ENCODE measurements at places on chromosomes 5 and 9. TPM values are rescaled to one million over a fixed set of nuclear protein-coding genes. Genes with fewer than 3 reads are reported as not detected.

GRCh38 chr9:123637606-123637944 is 281.6 kb downstream of the CRB2 start:
- no peaks in the 10 kb centered on the region for H3K27me3 ChIP-seq
- H3K4me1 ChIP-seq = no peaks in the 10 kb centered on the region
- H3K27ac ChIP-seq = no peak overlapping the region
- no peak for DNase-seq

Gene CCNJL
- total RNA-seq = 36.2 TPM

DNA sequence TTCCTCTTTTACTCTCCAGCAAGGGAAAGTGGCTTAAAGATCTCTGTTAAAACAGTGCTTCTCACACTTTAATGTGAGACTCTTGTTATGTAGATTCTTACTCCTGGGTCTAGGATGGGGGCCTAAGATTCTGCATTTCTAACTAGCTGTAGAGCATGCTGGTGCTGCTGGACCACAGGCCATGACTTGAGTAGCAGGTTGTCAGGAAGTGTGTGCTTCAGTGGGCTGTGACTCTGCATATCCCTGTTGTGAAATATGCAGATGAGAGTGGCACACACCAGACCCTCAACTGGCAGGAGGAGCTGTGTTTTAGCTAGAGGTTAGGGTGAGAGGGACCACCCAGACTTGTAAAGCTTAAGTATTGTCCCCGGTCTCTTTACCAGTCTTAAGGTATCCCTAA is 191.1 kb upstream of the DMRT1 start:
- no peaks in the 10 kb centered on the region for H3K36me3 ChIP-seq
- DNase-seq = no peak
- H3K27ac ChIP-seq = no peak overlapping the region
- H3K27me3 ChIP-seq = no peaks in the 10 kb centered on the region

DNA sequence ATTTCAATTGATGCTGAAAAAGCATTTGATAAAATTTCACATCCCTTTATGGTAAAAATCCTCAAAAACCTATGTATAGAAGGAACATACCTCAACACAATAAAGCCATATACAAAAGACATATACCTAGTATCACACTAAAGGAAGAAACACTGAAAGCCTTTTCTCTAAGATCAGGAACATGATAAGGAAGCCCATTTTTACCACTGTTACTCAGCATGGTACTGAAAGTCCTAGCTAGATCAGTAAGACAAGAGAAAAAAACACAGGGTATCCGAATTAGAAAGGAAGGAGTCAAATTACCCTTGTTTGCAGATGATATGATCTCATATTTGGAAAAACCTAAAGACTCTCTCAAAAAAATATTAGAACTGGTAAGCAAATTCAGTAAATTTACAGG is 350.2 kb upstream of the PDE4D start:
- no peak overlapping the region for H3K27ac ChIP-seq
- H3K27me3 ChIP-seq = no peaks in the 10 kb centered on the region
- H3K4me1 ChIP-seq = no peaks in the 10 kb centered on the region
- H3K4me3 ChIP-seq = no peak overlapping the region
- H3K36me3 ChIP-seq = no peaks in the 10 kb centered on the region
- DNase-seq = no peak

GRCh38 chr5:152016421-152016820 is 91.8 kb upstream of the GLRA1 start:
- H3K27ac ChIP-seq = no peak overlapping the region
- H3K4me3 ChIP-seq = no peak overlapping the region
- H3K27me3 ChIP-seq = no peaks in the 10 kb centered on the region
- H3K36me3 ChIP-seq = no peaks in the 10 kb centered on the region
- no peak for DNase-seq

GRCh38 chr5:168746893-168747640 is 167.9 kb upstream of the PANK3 start:
- no peak overlapping the region for H3K27ac ChIP-seq
- no peak overlapping the region for H3K4me3 ChIP-seq
- H3K36me3 ChIP-seq = no peaks in the 10 kb centered on the region
- H3K27me3 ChIP-seq = peaks cover 3% of the 10 kb centered on the region
- H3K4me1 ChIP-seq = no peaks in the 10 kb centered on the region

GRCh38 chr9:16132513-16132912 is 579.7 kb downstream of the CCDC171 start:
- H3K4me3 ChIP-seq = no peak overlapping the region
- no peak for DNase-seq
- no peaks in the 10 kb centered on the region for H3K36me3 ChIP-seq
- no peak overlapping the region for H3K27ac ChIP-seq
- no peaks in the 10 kb centered on the region for H3K4me1 ChIP-seq

- H3K4me3 ChIP-seq = no peak overlapping the region
- no peak overlapping the region for H3K27ac ChIP-seq
- DNase-seq = no peak
- no peaks in the 10 kb centered on the region for H3K36me3 ChIP-seq
Measured at GRCh38 chr5:115766608-115767007, 49.9 kb downstream of the CDO1 start.

DNA sequence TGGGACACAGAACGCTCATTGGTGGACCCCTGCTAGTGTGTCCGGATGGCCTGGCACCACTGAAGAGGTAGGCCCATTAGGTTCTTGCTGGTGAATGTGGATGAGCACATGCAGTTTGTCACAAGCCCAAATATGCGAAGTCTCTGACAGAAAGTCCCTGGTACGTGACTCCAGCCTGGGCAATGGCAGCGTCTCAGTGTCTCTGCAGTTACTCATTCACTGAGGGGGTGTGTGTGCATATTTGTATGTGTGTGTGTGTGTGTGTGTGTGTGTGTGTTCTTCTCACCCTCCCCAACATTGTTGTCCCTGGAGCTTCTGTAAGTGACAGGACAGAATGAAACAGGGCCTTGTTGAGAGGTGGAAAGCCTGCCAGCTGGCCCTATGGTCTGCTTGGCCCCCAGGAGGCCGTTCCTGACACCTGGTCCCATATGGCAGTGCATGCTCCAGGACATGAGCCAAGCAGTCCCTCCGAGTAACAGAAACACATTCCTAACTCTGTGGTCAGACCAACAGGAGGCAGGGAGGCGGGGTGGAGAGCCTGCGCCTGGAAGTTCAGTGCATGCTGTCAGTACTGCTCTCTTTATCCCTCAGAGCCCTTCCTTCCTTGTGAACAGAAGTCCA is 169.9 kb downstream of the SLC28A3 start:
- H3K4me3 ChIP-seq = no peak overlapping the region
- H3K36me3 ChIP-seq = no peaks in the 10 kb centered on the region
- H3K27ac ChIP-seq = no peak overlapping the region
- H3K27me3 ChIP-seq = no peaks in the 10 kb centered on the region
- no peaks in the 10 kb centered on the region for H3K4me1 ChIP-seq

- no peaks in the 10 kb centered on the region for H3K4me1 ChIP-seq
- H3K27ac ChIP-seq = no peak overlapping the region
- H3K4me3 ChIP-seq = no peak overlapping the region
- no peak for DNase-seq
- no peaks in the 10 kb centered on the region for H3K36me3 ChIP-seq
Measured at GRCh38 chr5:57594436-57594835, 111.8 kb upstream of the ACTBL2 start.

GRCh38 chr9:121550569-121551512 is 51.2 kb upstream of the GGTA1 start:
- H3K4me3 ChIP-seq = peak overlapping the region; percentile 55
- H3K4me1 ChIP-seq = no peaks in the 10 kb centered on the region
- no peaks in the 10 kb centered on the region for H3K36me3 ChIP-seq
- peak; percentile 61 for DNase-seq

- H3K4me1 ChIP-seq = peaks cover 3% of the 10 kb centered on the region
- peaks cover 14% of the 10 kb centered on the region for H3K36me3 ChIP-seq
- no peak overlapping the region for H3K27ac ChIP-seq
- H3K4me3 ChIP-seq = no peak overlapping the region
- H3K27me3 ChIP-seq = no peaks in the 10 kb centered on the region
Measured at GRCh38 chr9:88433583-88434255, 45.5 kb downstream of the SPIN1 start.

Gene PLK2
- total RNA-seq = 19.8 TPM

GRCh38 chr5:111762895-111763294 is 5.9 kb upstream of the NREP start:
- no peak overlapping the region for H3K27ac ChIP-seq
- no peaks in the 10 kb centered on the region for H3K36me3 ChIP-seq
- no peaks in the 10 kb centered on the region for H3K27me3 ChIP-seq
- no peak overlapping the region for H3K4me3 ChIP-seq
- H3K4me1 ChIP-seq = peaks cover 7% of the 10 kb centered on the region

DNA sequence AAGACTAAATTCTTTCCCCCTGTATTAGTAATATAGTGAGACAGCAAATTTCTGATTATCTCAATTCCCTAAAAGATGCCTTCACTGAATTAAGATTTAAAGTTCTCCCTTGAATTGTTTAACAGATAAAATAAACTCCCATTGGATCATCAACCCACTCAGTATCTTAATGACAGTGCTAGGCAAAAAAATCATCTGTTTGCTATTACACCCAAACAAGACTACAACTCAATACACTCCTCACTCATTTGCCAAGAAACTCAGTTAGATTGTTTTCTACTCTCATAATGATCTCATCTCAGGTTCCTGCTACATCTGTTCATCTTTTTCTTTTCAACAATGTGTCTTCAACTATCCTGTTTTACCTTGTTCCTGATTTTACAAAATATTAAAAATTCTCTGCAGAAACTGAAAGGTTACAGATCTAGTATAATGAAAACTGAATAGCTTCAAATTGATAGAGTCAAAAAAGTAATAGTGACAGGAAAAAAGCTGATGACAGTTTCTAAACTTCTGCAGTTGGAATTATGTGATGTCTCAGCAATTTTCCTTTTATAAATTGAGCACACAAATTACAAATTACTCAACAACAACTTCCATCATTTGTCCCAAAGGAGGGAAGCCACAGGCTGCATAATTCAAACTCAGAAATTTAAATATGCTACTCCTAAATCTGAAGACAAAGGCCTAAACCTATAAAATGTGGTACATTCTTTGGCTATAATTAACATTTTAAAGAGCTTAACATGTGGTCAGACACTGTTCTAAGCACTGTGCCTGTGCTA is 39.4 kb downstream of the HOMER1 start:
- H3K27me3 ChIP-seq = no peaks in the 10 kb centered on the region
- DNase-seq = no peak
- H3K36me3 ChIP-seq = no peaks in the 10 kb centered on the region

- peak overlapping the region; percentile 54 for H3K27ac ChIP-seq
- DNase-seq = no peak
- peaks cover 38% of the 10 kb centered on the region for H3K4me1 ChIP-seq
- peak overlapping the region; percentile 73 for H3K4me3 ChIP-seq
Measured at GRCh38 chr5:178113841-178114324, 551 bp downstream of the N4BP3 start.

Gene PHYKPL
- total RNA-seq = 32.1 TPM

Gene PHF24
- total RNA-seq = 0.35 TPM
